ENCODE measurements at places on chromosomes 12 and 14.

- DNase-seq, result no peak
These were observed 35.8 kb downstream of the BHLHE41 start for GRCh38 chr12:26088998-26089397.

- no peak for DNase-seq
These were observed 39.9 kb downstream of the BCL11B start for GRCh38 chr14:99231850-99232713.

DNA sequence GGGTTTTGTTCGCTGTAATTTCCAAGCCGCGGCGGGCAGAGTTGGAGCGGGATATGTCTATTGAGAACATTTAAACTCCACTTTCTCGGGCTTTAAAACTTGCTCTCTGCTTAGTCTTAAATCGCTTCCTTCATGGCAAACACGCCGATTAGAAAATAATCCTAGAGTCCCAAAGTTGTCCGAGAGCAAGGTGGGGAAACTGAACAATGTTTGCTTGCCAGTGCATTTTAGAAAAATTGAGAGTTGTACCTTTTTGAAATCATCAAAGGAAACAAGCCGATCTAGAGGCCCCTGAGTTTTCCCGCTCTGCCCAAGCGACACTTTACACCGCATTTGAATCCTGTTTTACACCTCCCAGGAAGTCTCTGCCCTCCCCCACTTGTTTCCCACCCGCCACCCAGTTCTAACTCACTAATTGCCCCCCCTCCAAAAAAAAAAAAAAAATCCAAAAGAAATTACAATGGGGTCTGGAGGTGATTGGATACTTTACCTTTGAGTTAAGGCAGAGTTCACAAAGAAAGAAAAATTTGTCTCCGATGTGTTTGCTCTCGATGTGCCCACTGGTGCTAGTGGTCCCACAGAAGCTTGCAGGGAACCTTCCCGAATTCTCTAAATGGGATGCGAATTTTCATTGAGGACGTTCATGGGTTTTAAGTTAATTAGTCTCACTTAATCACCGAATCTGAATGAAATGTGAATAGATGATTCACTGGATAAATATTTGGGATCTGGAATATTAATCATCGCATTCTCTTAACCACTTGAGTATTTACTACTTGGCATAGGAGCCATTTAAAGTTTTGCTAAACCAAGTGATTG is 2.3 kb downstream of the HMGA2 start:
- DNase-seq, result no peak

DNA sequence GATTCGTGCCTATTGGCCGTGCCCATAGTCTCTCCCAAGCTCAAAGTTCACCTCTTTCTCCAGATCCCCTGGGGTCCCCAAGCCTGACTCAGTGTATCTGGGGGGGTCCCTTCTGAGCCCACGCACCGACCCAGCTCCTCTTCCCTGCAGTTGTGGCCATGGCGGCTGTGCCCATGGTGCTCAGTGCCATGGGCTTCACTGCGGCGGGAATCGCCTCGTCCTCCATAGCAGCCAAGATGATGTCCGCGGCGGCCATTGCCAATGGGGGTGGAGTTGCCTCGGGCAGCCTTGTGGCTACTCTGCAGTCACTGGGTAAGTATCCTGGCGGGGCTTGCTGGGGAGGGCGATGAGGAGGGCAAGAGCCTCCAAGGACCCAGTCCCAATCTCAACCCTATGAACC is 5.1 kb downstream of the IFI27 start:
- no peak for DNase-seq

DNA sequence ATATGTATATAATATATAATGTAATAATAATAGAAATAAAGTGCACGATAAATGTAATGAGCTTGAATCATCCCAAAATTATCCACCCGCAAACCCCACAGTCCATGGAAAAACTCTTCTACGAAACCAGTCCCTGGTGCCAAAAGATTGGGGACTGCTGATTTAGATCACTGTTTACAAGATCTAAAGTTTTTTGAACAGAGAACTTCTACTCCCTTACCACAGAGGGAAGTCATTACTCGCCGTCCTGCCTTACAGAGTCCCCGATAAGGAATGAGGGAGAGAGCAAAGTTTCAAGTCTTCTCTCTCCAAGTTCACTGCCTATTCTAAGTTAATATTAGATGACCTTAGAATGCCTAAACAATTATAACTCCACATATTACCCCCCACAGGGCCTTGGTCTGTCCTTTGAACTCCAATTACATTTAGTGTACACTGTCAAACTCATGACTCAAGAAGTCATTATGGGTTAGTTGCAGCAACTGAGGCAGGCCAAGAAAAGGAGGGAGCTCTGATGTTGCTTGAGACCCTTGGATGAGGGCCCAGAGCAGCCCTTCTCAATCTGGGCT is 21.8 kb upstream of the DHRS4 start:
- DNase-seq, result no peak

GRCh38 chr14:23052671-23053070 is 4.6 kb downstream of the CDH24 start:
- no peak for DNase-seq

DNA sequence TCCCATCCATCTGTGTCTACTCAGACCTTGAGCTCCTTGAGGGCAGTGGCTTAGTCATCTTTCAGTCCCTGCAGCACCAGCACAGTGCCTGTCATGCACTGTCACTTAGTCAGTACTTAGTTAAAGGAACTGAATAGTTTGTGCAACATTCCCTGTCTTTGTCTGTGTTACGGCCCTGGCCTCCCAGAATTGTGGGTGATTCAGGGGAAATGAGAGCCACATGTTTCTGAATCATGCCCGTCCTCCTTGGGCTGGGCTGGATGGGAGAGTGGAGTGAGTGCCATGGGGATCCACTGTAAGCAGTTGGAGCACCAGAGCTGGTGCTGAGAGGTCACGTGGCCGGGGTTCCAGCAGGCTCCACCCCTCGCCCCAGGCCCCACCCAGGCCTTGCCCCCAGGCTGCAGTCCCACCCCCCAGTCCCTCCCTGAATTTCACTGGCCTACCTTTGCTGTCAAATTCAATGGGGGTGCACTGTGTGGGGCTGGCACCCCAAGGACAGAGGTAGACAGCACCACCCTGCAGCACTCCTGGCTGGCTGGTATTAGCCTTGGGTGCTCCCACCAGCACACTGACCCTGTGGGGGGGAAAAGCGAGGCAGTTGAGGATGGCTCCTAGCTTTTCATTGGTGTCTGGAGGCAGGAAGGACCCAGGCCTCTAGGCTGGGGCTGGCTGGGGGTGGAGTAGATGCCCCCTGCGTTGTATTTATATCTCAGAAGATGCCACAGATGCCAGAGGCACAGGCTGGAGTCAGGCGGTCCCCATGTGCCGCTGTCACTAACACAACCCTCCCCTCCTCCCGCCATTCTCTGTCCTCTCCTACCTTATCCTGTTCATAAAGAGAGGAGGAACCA is 7.5 kb downstream of the ITGA5 start:
- DNase-seq, result no peak

DNA sequence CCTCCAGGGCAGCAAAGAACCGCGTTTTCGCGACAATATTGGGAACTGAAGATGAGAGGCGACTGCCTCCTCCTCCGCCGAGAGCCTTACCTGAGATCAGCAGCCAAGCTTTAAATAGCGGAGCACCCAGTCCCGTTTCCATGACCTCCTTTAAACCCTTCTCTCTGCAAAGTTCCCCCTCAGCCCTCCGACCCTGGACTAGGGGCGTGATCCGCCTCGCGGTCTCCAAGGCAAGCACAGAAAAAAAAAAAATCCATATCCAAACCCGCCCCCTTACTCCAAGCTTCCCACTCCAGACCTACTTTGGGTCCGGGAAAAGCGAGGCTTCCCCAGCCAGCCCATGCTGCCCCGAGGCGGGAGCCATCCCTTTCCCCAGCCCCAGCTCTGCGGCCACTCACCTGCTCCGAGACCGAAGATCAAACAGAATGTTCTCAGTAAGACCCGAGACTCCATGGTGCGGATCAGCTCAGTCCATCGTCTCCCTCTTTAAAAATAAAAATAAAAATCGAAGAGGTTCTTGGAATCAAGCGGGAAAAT is 630 bp downstream of the NELL2 start:
- no peak for DNase-seq

DNA sequence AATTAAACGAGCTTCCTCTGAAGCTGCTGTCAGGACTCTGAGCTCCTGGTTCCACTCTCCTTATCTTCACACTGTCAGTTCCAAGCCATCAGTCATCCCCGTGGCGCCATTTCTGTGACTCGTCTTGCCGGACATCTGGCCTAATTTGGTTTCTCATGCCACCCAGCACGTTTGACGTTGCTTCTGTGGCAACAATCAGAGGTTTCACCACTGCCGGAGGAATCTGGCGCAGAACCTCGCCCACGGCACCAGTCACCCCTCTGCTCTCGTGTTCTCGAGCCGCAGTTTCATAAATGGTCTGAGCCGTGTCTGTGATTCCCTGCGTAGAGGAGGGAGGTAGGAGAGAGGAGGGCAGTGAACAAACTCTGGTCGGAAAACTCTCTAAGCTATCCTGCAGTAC is 29.7 kb downstream of the BDKRB1 start:
- DNase-seq, result no peak

DNA sequence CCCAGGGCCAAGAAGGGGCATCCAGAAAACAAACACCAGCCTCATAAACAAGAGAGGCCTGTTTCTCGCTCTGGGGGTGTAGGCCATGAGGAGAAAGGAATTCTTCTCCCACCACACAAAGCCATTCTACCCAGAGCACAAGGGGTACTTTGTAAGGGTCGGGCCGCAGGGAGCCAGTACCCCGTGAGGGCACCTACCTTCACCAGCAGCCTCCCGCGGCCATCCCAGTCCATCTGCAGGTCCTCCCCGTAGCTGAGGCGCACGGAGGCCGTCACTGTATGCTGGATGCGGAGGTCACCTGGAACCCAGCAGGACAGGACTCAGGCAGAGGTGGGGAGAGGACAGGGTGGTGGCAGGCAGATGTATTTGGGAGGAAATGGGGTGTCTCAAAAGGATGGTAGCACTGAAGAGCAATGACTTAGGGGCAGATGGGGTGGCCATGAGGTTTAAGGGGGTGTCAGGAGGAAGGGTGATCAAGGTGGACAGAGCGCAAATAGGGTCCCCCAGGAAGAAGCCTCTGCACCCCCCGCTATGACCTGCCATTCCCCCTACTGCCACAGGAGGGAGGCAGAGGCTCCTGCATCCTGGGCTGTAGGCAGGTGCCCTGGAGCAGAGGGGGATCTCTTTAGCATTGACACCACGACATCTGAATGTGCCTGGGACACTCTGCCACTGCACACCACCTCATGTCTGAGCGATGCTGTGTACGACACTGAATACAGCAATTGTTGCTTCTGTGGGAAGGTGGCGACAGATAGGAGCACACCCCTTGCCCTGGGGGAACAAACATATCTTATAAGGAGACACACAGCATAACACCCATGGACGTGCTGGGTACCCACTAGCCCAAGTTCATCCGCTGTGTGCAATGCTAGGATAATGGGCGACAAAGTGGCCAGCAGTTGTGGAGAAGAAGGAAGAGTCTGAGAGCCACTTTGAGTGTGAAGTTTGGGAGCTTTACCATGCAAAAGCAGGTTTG is 61.4 kb downstream of the VWF start:
- DNase-seq, result no peak

- DNase-seq, result no peak
These were observed 321.6 kb downstream of the ZFP36L1 start for GRCh38 chr14:68471029-68471963.

GRCh38 chr14:34628681-34629135 is 1.2 kb downstream of the SNX6 start:
- no peak for DNase-seq

GRCh38 chr12:57522887-57523705 is 472 bp downstream of the MBD6 start:
- DNase-seq, result no peak

DNA sequence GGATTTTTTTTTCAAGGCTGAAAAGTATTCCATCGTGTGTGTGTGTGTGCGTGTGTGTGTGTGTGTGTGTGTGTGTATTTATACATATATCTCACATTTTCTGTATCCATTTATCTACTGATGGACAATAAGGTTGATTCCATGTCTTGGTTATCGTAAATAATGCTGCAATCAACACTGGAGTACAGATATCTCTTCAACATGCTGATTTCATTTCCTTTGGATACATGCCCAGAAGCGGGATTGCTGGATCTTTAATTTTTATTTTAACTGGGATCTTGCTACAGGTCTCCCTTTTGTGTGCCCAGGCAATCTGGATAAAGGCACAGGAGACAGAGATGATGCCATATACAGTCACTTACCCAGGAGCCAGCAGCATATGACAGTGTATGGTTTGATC is 338.1 kb downstream of the SOX5 start:
- DNase-seq, result no peak

DNA sequence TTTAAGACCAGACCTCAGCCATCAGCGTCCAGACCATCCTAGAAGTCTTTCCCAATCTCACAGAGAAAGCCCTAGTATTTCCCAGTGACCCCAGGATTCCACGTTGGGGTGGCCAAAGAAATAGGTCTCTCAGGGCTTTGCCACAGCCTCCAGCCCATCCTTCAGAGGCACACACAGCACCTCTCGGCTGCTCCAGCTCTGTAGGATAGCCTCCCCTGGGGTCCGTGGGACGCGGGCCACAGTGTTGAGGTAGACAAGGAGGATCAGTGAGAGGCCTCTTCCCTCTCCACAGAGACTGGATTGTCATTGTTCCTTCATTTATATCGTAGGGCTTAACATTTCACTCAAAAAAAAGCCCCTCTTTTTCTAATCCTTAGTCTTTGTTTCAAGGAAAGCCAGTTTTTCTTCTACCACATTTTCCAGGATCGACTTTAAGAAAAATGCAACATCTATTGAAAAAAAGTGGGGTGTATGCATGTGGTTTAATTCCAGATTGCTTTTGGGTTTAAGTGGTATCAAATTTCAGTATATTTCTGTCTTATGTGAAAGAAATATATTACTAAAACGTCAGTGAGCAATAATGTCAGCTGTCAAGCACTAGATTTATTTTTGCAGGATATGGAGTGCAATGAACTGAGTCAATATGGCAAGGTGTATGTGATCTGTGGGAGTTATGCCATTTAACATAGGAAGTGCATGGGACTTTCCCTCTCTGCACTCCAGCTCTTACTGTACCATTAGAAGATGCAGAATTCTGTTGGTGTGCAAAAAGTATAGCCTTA is 187.5 kb downstream of the MSRB3 start:
- no peak for DNase-seq

DNA sequence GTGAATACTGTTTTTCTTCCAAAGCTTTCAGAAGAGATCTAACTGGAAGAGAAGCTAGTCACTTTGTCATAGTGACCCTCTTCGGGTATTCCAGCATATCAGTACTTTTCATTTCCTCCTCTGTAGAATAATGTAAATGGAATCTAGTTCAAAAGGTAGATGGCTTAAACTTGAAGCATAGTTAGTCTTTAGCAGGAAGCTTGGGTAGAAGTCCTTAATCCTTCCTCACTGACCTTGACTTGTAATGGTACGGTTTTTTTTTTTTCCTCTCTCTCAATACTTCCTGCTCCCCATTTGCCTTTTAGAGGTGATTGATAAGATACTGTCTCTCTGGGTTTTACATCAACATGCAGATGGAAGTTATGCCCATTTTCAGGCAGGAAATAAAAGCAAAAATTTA is 1.7 kb downstream of the FBXO34 start:
- no peak for DNase-seq

- no peak for DNase-seq
These were observed 3.3 kb downstream of the AKT1 start for GRCh38 chr14:104792101-104792884.
